ENCODE measurements at places on chromosomes 6 and 20.
A peak's percentile ranks its signal among the peaks of the same experiment; 100 is the strongest.

GRCh38 chr6:133705731-133706130 lies 183.2 kb upstream of the TCF21 start:
- no peak for DNase-seq

GRCh38 chr6:134034961-134035822 lies 17.2 kb downstream of the SLC2A12 start:
- DNase-seq: no peak

DNA sequence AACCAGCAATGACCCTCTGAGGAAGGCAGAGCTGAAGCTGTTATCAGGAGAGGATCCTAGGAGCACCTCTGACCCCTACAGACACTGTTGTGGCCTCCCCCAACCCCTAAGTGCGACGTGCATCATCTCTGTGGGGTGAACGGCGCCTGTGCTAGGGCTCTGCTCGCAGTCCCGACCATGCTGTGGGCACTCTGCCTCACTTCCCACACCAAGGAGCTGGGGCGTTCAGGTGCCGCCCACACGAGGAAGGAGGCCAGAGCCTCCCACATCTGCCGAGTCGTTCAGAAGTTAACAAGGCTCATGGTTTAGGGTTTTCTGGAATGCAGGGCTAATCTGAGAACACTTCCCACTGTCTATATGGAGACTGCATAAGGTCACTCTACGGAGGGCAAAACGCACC lies 62.1 kb downstream of the GINS1 start:
- no peak for DNase-seq

GRCh38 chr20:23889775-23890187 lies 10.2 kb upstream of the CST5 start:
- peak; percentile 67 for DNase-seq

DNA sequence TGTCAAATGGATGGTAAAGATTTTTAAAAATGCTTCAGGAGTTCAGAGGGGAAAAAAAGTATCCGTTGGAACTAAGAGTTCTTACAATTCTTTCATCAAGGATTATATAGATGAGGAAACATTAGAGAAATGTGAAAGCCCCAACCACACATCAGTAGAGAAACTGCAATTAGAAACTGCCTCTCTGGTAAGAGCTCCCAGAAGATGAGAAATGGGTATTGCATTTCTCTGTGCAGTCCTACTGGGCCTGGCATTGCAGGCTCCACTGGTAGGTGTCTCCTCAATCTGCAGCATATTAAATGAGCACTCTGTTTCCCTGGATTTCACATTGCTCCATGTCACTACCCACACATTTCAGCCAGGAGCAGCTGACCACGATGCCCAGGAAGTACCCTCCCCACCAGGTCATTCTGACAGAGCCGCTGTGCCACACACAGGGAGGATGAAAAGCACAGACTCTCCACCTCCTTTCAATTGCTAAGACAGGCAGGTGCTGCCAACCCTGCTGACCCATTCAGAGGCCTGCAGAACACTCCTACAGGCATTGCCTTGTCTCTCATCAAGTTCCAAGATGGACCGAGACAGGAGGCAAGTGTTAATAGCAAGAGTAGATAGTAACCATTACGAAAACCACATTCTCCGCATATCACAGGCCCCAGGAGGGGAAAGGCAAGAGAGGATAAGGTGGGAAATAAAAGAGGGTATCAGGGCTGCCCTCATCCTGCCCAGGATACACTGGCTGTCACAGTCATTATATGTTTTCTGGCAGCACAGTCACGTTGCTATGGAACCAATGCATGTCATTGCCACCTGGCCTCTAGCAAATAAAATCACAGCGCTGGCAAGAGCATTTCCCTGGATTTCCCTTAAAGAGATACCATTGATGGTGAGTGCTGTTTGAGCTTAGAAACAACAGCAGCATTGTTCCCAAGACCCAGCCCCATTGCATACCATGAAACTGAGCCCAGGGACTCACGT lies 241.7 kb downstream of the ATXN1 start:
- no peak for DNase-seq

All from AG08395 (cell line).